ENCODE measurements at places on chromosomes 6 and 20. TPM values are rescaled to one million over a fixed set of nuclear protein-coding genes. Genes with fewer than 3 reads are reported as not detected.

SLC17A2 gene
- polyA plus RNA-seq: 0.58 TPM

PRR3 gene
- polyA plus RNA-seq: 30.2 TPM

ANGPT4 gene
- polyA plus RNA-seq: 0.20 TPM

DNA sequence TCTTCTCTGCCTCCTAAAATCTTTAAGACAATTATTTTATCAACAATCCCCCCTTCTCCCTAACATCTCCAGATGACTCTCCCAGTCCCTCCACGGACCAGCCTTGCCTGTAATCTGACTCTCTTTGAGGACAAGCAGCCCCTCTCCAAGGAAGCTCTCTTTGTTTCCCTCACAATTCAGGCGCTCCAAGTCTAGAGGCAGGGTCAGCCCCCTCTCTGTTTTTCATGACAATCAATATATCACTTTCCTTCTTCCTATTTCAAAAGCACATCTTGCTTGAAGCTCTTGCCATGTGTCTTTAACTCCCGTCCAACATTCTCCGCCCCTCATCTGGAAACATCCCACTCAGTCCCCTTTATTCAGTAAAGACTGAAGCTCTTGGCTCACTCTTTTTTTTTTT is 393.4 kb upstream of the SULF2 start:
- no peak for DNase-seq

DNA sequence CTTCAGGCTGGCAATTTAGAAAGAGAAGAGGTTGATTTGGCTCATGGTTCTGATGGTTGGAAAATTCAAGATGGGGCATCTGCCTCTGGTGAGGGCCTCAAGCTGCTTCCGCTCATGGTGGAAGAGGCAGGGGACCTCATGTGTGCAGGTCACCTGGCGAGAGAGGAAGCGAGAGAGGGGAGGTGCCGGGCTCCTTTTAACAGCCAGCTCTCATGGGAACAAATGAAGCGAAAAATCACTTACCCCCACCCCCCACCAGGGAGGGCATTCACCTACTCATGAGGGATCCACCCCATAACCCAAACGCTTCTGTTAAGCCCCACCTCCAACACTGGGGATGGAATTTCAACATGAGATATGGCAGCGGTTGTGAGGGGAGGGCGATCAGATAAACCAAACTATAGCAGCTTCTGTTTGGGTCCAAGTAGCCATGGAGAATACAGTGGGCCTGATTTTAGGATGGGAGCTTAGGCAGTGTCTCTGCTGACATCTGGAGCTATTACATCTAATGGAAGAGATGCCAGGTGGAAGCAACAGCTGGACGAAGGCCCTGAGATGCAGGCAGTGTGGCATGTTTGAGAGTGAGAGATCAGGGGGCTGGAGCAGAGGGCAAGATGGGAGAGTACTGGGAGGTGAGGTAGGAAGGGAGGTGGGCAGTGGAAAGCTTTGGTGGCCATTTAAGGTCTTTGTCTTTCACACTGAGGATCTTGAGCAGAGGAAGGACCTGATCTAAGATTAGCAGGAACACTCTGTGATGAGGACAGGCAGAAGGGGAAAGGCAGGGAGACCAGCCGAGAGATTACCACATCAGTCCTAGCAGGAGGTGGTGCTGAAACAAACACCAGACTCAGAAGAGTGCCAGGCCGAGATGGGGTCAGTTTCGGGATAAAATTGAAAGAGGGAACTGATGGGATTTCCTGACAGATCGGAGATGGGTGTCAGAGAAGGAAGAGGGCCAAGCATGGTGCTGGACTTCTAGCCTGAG is 161.8 kb downstream of the NFATC2 start:
- no peak for DNase-seq

DNA sequence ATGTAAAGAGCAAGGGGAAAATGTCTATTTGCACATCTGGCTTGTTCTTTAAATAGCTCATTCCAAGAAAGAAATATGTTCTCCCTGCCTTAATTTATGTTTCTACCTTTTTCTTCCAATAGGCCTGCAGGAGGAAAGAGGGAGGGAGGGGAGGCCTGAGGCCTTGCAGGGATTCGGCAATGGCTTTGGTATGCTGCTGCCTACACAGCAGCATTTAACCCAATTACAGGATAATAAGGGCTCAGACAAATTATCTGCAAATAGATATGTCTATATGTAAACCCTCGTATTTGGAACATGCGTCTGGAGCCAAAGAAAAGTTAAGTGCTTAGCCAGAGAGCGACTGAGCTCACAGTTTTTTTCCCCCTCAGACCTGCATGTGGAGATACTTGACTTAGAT is 277.2 kb downstream of the CDC5L start:
- DNase-seq: peak; percentile 45

GRCh38 chr6:34231566-34232336 is 4.9 kb upstream of the HMGA1 start:
- DNase-seq: no peak

GRCh38 chr6:137286916-137287315 is 67.7 kb upstream of the IFNGR1 start:
- DNase-seq: no peak

DNA sequence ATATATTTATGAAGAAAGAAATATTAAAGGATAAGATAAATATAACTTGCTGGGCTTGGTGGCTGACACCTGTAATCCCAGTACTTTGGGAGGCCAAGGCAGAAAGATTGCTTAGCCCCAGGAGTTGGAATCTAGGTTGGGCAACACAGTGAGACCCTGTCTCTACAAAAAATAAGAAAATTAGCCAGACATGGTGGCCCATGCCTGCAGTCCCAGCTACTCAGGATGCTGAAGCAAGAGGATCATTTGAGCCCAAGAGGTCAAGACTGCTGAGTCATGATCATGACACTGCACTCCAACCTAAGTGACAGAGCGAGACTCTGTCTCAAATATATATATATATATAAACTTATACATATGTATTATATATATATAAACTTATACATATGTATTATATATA is 164.0 kb downstream of the MRPL14 start:
- no peak for DNase-seq

Measured in renal cortex interstitium (tissue), 15 donors.